Urinary bladder (tissue), 4 donors: ENCODE measurements at places on chromosomes 12 and 14. TPM values are rescaled to one million over a fixed set of nuclear protein-coding genes. Genes with fewer than 3 reads are reported as not detected.

The RFX4 gene
- total RNA-seq = not detected

The SLC25A47 gene
- not detected for total RNA-seq

The OASL gene
- 0.85 TPM for total RNA-seq

The ADAM21 gene
- total RNA-seq = not detected

The BICDL1 gene
- total RNA-seq = 2.4 TPM

DNA sequence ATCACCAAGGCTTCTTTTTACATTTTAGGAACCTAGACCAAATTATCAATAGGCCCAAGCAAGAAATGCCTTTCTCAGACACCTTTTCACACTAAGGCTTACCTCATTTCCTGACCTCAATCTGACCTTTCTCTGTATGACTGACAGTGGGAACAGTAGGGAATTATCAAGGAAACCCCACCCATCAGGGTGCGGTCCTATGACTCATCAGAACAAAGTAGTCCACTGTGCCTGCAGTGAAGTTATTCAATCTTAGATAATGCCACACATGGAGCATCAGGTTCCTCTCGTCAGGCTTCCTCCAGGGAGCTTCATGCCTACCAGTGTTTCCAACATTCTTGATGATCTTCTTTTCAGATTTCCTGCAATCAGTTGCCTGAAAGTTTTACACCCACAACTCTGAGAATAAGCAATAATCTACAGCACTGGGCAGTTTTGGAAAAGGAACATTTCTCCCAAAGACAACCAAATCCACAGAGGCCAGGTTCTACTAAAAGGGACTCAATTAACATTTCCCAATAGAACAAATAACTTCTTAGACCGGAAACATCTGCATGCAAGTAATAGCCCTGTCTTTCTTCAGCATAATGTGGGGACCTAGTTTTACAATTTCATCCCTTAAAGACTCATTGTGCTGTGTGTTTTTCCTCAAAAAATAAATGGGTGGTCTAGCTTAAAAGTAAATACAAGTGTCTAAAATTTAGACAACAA, 35.9 kb upstream of the TMTC2 start:
- DNase-seq = no peak

- peak; percentile 88 for DNase-seq
These were observed 1.2 kb downstream of the YBX3 start for GRCh38 chr12:10721651-10722501.

DNA sequence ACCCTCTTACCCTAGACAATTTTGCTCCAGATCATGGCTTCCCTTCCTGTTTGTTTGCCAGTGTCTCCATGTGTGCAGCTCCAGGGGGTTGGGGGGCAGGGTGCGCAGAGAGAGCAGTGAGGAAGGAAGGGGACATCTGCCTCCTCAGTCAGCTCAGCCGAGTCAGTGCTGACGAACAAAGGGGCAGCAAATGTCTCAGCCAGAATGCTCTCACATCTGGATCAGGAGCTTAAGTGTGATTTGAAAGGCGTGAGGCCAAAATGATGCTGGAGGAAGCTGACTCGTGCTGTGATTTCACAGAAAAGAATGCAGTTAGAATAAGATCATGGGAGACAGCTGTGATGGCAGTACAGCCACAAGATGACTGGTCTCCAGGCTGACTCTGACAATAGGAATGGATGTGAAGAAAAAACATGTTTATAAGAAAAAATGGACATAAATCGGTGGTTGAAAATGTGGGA, 27.1 kb upstream of the CDK17 start:
- DNase-seq = no peak

DNA sequence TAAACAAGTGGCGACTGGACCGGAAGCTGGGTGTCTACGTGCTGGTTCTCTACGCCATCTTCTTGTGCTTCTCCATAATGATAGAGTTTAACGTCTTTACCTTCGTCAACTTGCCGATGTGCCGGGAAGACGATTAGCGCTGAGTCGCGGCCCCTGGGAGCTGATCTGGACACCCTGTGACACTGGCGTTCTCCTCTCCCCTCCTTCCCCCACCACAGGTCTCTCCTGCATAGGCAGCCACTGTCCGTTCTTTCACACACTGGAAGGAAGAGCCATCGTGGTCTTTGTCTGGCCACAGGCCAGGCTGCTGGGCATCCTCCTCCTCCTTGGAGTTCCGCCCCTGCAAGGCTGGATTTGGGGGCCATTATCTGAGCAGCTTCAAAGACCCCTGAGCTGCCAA, 20.1 kb upstream of the RIN3 start:
- no peak for DNase-seq

DNA sequence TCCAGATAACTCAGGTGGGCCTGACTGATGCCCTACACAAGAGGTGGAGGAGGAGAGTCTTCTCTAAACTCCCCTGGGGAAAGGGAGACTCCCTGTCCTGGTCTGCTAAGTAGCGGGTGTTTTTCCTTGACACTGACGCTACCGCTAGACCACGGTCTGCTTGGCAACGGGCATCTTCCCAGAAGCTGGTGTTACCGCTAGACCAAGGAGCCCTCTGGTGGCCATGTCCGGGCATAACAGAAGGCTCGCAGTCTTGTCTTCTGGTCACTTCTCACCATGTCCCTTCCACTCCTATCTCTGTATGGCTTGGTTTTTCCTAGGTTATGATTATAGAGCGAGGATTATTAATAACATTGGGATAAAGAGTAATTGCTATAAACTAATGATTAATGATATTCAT, 965.5 kb downstream of the TMEM121 start:
- DNase-seq = no peak

- DNase-seq = no peak
These were observed 211.1 kb downstream of the SPTSSA start for GRCh38 chr14:34250959-34251358.

GRCh38 chr12:124399622-124400021, 104.7 kb downstream of the RFLNA start:
- no peak for DNase-seq

DNA sequence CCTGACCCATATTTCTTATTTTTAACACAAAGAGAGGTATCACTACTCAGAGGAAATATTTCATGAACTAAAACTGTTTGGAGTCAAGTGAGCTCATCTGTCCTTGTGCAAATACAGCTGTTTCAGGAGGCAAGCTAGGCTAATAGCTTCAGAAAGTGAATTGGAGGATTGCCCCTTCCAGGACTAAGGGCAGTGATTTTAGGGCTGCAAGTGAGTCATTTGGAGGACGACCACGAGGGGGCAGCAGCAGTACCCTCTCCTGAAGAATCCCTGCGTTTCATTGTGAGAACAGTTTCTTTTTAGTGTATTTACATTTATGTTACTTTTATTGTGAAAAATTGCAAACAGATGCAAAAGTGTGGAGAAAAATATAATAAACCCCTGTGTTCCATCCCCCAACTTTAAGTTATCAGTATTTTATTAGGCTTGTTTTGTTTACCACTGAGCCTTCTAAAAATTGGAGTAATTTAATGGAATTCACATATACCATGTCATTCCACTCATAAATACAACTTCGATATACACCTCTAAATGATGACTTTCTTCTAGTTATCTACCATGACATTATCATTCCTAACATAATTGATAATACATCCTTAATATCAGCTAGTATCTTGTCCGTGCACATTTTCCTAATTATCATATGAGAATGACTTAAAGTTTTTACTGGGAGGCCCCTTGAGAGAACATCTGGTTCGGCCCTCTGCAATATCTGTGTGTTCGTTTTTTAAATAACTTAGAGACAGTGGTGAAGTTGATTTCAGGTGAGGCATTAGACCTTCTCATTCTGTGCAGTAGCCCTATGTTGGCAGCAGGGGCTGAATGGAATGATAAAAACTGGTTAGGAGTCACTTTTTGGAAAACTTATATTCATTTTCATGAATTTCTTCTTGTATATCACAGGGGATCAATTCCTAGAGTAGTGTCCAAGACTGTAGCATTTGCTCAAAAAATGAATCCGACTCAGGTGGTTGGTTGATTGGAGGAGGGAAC, 13.7 kb downstream of the FOXJ2 start:
- DNase-seq = no peak
